ENCODE measurements at places on chromosomes 1 and 21.

DNA sequence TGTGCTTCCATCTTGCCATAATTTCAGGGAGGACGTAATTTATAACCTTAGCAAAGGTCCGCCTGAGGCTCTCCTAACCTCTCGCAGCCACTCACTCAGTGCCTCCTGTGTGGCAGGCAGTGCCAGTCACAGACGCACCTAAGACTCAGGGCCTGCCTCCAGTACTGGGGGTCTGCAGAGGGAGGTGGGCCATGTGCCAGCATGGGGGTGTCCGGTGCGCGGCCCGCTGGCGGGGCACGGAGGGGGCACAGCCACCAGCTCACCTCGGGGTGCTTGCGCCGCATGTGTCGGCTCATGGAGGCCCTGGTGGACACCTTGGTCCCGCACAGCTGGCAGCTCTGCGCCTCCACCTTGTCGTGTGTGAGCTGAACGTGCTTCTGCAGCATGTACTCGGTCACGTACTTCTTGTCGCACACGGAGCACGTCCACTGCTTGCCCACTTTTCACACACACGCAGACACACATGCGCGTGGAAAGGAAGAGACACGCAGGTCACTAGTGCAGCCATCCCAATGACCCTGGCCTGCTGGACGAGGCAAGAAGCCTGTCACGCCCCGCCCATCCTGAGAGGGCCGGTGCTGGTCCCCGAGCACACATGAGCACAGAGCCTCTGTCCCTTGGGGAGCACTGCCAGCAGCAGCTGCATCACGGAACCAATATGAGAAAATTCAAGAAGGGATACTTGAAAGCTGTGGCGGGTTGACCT, 43.2 kb upstream of the RIPK4 start:
- DNase-seq = no peak

DNA sequence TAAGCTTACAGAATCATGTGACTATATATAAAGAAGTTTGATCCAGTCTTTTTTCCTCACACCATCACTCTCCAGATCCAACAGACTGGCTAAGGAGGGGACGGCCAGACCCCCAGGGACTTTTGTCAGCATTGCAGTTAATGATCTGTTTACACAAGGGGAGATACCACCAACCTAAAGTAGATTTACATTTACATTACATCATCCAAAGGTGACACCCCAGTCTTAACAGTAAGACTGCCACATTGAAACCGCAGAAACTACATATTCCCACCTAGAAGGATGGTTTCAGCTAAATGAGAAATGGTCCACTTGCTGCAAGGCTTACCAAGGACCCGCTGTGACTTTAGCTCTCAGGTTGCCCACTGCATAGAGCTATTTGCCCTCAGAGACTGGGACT, 3.4 kb downstream of the RCAN1 start:
- DNase-seq = no peak

GRCh38 chr1:119787776-119788175, 19.1 kb upstream of the HMGCS2 start:
- DNase-seq = no peak

GRCh38 chr21:36478941-36479340, 981 bp downstream of the CLDN14 start:
- DNase-seq = no peak

GRCh38 chr21:43020771-43021170, 46.4 kb downstream of the PKNOX1 start:
- DNase-seq = no peak

DNA sequence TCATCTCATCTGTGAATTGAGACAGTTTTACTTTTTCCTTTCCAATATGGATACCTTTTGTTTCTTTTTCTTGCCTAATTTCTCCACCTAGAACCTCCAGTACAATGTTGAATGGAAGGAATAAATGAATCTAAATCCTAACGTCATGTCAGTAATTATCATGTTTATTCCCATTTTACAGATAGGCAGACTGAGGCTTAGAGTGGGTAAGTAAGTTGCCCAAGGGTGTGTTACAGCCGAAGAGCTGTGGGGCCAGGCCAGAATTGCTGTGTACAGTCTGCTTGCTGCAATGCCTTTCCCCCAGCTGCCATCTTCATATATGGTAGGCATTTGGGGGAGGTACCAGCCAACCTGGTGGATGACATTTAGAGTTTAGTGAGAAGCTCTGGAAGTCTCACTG, 162.7 kb downstream of the CAMTA1 start:
- DNase-seq = no peak

- no peak for DNase-seq
Observed at GRCh38 chr1:242428399-242429190, 95.9 kb downstream of the PLD5 start.

- no peak for DNase-seq
Observed at GRCh38 chr1:61332196-61332753, 249.9 kb downstream of the NFIA start.

DNA sequence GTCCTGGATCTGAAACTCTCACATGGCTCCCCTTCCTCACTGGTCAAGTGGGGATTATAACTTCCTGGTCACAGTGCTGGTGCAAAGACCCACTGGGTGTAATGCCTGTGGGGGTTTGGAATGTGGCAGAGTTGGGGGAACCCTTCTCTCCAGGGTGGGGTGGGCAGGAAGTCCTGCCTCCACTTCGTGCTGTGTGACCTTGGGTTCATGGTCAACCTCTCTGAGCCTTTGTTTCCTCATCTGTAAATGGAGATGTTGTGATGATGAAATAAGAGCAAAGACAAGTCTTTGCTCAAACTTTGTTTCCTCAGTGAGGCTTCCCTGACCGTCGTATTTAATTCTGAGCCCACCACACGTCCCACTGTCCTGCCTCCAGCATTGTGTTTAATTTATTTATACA, 564.7 kb downstream of the PTPRU start:
- no peak for DNase-seq

GRCh38 chr1:115275216-115275615, 62.8 kb downstream of the NGF start:
- peak; percentile 48 for DNase-seq

DNA sequence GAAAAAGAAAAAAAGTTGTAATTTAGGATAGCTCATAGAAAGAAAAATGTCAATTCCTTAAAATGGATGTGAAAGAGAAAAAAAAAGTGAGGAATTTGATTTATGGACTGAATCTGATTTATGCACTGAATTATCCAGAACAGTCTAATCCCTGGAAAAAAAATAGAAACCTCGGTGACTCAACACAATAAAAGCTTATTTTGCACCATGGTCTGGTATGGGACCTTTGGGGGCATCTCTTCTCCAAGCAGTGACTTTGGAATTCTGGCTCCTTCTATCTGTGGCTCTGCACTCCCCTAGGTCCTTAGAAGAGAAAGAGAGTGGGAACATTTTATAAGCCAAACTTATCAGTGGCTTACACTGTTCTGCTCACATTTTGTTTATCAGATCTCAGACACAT, 471.7 kb upstream of the B3GALT2 start:
- DNase-seq = no peak

DNA sequence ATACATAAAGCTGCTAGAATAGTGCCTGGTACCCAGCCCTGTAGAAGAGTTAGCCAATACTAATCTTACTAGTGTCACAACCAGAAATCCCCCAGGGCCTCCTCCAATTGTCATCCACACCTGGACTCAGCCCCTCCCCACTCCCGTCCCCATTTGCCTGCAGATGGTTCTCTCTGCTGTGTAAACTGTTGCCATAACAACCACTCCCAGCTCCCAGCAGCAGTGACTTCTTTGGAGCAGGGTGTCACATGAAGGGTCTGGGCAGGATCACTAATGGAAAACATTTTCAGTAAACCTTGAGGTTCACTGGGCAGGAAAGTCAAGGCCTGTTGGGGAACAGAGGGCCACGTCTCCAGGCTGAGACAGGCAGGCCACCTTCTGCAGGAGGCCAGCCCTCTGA, 126.0 kb upstream of the IPO9 start:
- DNase-seq = no peak

DNA sequence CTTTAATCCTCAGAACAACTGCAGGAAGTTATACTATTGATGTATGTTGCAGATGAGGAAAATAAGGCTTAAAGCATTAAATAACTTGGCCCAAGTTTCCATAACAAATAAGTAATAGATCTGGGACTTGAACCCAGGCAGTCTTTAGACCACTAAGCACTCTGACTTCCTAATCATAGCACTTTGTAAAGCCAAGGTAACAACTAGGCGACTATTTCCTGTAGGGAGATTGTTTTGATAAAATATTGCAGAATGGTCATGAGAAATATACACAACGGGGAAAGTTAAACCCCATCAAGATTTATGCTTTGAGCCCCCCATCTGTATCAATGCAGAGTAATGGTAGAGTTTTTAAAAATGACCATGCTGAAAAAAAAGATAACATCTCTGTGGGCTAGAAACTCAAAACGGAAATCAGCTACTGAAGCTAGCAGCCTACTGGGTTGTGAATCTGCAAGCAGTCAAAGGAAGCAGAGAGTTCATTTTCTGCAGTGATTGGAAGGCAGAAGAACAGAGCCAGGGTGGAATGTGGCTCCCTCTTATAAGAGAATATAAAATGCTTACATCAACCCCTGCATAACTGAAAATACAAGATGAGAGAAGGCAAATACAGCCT, 111.2 kb upstream of the OLIG2 start:
- DNase-seq = no peak

- DNase-seq = no peak
Observed at GRCh38 chr1:26203642-26204318, 13.4 kb downstream of the CATSPER4 start.

GRCh38 chr21:42423197-42423675, 19.5 kb downstream of the UBASH3A start:
- DNase-seq = no peak

DNA sequence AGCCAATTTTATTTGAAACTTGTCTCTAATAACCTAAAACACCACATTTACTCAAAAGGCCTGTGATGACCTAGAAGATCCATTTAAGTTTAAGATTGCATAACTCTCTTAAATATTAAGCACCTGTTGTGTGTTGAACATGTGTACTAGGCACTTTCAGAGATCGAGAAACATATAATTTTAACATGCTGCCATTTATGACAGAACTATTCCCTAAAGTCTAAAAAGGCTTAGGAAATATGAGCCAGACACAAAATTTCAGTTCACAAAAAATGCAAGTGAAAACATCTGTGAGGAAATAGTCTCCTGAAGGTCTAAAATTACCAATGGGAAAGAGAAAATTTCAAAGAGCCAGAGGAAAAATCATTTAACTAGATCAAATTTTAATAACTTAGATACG, 37.7 kb downstream of the CEP170 start:
- no peak for DNase-seq

- DNase-seq = no peak
Observed at GRCh38 chr1:3834701-3835100, 22.3 kb downstream of the CEP104 start.

DNA sequence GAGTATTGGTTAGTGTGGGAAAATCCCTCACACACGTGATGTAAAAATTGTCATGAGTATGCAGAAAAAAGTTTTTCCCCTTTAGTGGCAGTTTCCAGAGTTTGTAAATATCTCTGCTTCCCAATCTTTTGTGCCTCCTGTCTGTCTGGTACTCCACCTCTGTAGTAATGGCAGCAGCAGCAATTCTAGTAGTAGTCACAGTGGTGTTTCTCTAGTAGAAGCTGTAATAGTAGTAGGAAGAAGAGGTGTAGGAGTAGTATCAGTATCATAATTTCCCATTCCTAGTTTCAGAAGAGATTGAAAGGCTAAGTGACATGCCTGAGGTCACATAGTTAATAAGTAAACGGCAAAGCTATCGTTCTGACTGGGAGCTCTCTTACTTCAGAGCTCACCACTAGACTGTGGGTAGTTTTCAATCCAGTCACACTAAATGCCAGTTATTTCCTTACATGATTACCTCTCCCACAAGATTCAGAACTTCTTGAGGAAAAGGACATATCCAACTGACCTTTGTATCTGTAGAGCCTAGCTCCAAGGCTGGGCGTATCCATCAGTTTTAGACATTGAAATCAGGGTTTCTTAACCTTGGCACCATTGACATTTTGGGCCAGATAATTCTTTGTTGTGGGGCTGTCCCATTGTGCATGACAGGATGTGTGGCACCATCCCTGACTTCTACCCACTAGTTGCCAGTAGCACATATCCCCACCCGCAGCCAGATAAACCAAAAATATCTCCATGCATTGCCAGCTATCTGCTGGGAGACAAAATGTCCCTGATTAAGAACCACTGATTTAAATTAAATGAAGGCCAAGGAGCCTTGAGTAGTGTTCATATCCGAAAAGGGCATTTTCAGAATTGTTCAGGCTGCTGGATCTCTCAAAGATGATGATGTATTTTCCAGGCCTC, 135.9 kb downstream of the FGGY start:
- DNase-seq = no peak

- DNase-seq = no peak
Observed at GRCh38 chr21:18157406-18157805, 87.2 kb upstream of the CHODL start.
